Naive thymus-derived CD4-positive, alpha-beta T cell (primary cell): ENCODE measurements at places on chromosomes 6 and 20. TPM values are rescaled to one million over a fixed set of nuclear protein-coding genes. Genes with fewer than 3 reads are reported as not detected.

GRCh38 chr6:90111387-90111786 is 185.3 kb downstream of the BACH2 start:
- DNase-seq, result no peak

GRCh38 chr6:15946701-15947385 is 182.0 kb upstream of the MYLIP start:
- DNase-seq, result no peak

- DNase-seq, result no peak
Measured at GRCh38 chr6:72350296-72350881, 271.5 kb upstream of the KCNQ5 start.

DNA sequence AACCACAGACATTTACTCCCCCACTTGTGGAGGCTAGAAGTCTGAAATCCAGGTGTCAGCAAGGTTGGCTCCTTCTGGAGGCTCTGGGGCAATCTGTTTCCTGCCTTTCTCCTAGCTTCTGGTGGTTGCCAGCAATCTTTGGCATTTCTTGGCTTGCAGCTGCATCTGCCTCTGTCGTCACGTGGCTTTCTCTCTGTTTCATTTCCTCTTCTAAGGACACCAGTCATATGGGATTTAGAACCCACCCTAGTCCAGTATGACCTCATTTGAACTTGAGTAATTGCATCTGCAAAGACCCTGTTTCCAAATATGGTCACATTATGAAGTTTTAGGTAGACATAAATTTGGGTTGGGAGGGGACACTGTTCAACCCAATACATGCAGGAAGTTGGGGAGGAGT is 56.2 kb upstream of the EPB41L1 start:
- DNase-seq, result no peak

DNA sequence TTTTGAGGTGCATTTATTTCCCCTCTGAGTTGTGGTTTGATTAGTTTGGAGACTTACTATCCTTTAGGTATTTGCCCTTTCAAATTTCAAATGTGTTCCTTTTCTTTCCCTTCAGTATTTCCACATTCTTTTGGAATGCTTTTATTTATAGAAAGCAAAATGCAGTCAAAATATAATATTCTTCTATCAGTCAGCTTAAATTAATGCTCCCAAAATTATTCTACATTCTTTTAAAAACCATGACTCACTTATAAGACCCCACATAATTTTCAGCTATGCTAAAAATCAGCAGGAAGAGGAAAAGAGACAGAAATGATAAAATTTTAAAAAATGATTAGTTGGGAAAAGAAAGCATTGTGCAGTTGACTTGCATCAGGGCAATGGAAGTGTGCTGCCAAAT is 180.0 kb upstream of the SMLR1 start:
- no peak for DNase-seq

DNA sequence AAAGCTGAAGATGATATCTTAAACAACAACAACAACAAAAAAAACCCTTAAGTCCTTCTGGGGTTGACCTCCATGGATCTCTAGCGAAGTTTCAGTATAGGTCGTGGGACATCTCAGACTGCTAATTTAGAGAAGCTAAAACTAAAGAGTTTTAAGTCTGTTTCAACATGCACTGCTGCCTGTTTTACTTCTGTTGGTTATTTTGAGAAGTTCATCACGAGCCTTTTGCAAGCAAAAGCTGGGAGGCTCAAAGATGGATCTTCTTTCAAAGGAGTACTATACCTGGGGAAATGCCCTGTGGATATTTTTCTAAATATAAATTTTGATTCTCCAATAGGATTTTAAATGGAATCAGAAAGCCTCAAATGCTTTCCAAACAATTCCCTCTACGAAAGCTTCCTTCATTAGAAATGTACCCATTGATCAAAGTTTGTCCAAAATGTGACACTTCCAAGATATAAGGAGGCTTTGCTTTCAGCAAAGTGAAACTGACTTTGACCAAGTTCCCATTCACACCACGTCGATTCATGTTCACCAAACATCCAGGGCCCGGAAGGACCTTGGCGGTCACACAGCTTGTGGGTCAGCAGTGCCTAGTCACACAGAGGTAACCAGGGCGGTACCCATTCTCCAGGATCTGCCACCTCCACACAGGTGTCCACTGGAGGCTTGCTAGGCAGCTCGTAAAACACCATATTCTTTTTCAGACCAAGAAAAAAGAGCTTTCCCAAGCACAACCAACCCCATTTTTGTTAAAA is 94.7 kb upstream of the QKI start:
- no peak for DNase-seq

GRCh38 chr6:145964948-145965366 is 799 bp upstream of the SHPRH start:
- DNase-seq, result no peak

GRCh38 chr6:45074439-45074838 is 253.7 kb upstream of the RUNX2 start:
- no peak for DNase-seq

DNA sequence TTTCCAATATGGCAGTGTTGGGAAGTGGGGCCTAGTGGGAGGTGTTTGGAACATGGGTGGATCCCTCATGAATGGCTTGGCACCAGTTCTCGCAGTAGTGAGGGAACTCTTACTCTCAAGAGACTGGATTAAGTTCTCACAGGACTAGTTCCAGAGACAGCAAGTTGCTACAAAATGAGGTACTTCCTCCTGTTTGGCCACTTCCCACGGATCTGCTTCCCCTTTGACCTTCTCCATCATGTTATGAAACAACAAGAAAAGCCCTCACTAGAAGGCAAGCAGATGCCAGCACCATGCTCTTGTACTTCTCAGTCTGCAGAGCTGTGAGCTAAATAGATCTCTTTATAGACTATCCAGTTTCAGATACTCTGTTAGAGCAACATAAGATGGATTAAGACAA is 3.1 kb downstream of the RSPH3 start:
- no peak for DNase-seq

DNA sequence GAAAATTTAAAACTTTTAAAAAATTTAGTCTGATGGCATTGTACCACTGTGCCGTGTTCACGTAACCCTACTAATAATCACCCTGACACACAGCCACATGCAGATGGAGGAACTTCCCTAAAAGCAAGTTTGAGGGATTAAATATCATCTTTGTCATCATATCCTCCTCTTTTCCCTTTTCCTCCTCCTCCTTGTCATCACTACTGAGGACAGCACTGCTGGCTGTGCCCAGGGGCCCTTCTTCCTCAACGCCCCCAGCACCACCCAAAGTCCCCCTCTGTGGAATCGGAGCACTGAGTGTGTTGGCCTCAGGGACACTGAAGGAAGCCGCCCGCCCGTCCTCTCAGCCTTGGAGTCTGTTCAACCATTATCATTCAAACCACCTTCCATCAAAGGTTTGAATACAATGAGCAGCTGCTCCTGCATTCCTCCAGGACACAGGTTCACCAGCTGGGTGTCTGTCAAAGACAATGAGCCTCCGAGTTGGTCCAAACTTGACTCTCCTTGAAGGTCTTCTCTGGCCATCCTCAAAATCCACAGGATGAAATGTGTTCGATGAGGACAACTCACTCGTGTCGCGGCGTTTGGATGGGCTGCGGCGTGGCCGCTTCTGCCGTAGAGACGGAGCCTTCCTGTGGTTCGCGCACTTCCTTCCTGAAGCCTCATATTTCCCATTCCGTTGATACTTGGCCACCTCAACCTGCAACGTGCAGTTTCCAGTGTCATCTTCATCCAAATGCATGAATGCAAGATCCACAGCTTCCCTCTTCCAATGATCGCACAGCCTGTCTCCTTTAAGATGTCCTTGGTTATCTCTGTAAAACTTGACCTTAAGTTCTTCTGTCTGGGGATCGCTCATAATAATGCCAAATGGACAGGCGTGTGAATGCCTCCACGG is 23.3 kb downstream of the NQO2 start:
- DNase-seq, result no peak

GRCh38 chr6:149224399-149224798 is 93.1 kb upstream of the TAB2 start:
- no peak for DNase-seq

- no peak for DNase-seq
Measured at GRCh38 chr6:10999994-11000393, 44.1 kb downstream of the ELOVL2 start.

DNA sequence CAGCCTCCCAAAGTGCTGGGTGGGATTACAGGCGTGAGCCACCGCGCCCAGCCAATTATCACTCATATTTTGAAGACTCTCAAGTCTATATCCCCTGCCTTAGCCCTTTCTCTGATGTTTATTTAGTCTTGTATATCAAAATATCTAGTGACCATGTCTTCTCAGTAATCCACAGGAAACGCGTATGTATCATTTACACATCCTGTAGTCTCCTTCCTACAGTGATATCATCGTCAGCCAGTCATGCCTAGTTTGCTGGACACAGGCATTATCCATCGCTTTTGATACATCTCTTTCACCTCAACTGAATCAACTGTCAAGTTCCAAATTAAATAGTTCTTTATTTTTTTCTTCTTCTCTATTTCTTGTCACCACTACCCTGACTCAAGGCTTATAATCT is 223.7 kb downstream of the NKAIN2 start:
- no peak for DNase-seq

- DNase-seq, result no peak
Measured at GRCh38 chr20:50053362-50054230, 59.4 kb downstream of the UBE2V1 start.

DNA sequence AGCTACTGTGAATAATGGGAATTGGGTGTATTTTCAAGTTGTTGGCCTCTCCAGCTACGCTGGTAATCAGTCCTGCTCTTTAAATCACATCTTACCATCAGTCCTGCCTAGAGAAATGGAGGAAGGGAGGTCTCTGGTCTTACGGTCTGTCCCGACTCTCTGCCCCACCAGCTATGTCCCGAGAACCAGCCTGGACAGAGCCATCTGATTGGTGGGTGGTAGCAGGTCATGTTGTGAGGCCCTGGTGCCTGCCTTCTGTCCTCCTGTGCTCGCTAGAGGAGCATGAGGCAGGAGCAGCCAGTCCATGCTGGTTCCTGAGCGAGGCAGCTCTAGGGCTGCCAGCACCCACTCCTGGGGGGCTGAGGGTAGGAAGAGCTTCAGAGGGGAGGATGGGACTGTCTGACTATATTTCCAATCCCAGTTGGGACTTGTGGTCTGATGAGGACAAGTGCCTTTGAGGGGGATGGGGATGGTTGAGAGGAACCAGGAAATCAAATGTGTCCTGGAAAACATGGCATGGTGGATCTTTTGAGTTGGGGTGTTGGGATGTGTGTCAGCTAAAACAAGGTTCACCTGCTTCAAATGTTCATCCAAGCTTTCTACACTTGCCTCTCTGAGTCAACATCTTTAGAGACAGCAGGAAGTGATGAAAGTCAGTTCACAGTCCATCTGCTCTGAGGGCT is 33.0 kb downstream of the SYNJ2 start:
- no peak for DNase-seq

DNA sequence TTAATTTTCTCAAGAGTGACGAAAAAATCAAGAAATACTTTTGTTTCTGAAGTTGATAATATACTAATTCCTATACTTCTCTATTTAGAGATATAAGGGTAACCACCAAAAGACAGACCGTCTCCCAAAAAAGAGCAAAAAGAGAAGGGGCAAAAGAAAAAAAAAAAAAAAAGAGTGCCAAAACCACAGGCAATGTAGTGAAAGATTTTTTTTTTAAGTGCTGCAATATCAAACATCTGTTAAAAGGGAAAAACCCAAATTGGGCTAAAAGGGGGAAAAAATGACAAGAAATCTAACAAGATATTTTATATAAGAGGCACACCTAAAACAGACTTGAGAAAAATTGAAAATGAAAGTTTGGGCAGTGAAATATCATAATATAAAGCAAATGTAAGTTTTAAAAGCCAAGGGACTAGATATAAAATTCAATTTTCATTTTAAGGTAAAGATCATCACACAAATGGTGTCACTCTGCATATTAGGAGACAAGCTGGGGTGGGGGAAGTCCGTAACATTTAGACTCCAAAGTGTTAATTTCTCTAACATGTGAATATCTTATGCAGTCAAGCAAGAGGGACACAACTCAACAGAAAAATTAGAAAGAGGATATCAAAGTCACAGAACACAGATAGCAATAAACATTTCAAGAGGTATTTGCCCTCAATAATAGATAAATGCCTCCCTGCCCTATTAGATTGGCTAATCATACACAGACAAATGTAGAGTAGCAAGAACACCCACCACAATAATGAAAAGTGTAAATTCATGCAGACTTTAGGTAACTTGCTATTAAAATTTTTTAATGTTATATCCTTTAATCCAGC is 9.1 kb downstream of the C6orf52 start:
- DNase-seq, result no peak

DNA sequence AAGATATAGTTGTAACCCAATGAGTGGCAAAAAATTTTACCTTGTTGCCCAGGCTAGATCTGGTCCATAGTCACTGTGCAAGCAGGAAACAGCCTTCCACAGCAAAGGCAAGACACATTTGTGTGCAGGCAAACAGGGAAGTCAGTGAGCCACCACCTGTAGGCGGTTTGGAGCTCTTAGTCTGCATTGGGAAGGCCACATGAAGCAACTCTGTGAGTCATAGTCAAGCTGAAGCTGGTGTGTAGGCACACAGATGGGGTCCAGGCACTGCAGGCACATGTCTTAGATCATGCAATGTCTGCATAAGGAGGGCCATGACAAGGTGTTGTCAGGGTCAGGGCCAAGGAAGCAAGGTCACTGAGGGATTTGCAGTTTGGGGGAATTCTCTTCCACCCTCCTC is 543.2 kb upstream of the EPHA7 start:
- no peak for DNase-seq

GRCh38 chr20:32088759-32089158 is 20.8 kb upstream of the TM9SF4 start:
- DNase-seq, result no peak

GCNT2 gene
- 0.45 TPM for polyA plus RNA-seq

NEDD9 gene
- 14.2 TPM for polyA plus RNA-seq

RIMS1 gene
- polyA plus RNA-seq, result not detected

KLC4 gene
- 12.7 TPM for polyA plus RNA-seq
